Stimulated activated CD8-positive, alpha-beta memory T cell treated with anti-CD3 and anti-CD28 coated beads, Interleukin-15, amount 100 ng/mL, for 48 hours (primary cell): ENCODE measurements at places on chromosomes 11 and 22.
A peak's percentile ranks its signal among the peaks of the same experiment; 100 is the strongest.

- DNase-seq: no peak
Observed at GRCh38 chr22:46432164-46433068, 96.9 kb downstream of the TRMU start.

DNA sequence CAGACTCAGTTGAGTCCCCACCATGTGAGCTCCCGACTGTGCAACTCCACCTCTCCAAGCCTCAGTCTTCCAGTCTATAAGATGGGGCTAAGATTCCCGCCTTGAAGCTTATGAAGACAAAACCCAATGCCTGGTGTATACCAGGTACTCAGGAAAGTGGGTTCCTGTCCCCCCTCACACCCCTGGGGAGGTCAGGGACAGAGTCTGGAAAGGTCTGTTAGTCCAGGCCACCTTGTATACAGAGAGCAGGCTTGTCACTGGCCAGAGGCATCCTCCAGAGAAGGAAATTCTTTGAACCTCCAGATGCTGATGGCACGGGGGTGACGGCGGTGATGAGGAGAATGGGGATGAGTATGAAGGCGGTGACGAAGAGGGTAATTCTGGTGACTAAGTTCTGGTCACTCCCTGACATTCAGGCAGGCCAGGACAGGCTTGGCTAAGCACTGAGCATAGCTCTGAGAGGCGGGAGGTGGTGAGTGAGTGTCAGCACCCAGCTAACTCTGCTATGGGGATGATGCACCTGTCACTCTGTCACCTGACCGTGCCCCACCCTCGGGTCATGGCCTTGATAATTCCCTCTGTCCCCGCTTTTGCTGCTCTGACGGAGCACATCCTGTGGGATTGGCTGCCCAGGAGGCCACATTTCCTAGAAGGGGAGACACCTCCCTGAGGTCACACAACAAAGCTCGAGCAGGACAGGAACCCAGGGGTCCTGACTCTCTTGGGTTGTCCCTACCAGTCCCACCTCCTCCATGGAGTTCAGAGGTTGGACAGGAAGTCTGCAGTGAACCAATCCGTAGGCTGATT, 30.9 kb upstream of the CSNK1E start:
- DNase-seq: no peak

GRCh38 chr11:43736502-43737200, 56.1 kb downstream of the HSD17B12 start:
- no peak for DNase-seq

- no peak for DNase-seq
Observed at GRCh38 chr11:17240780-17241179, 33.0 kb upstream of the PIK3C2A start.

GRCh38 chr11:92211576-92212167, 12.9 kb upstream of the FAT3 start:
- no peak for DNase-seq

DNA sequence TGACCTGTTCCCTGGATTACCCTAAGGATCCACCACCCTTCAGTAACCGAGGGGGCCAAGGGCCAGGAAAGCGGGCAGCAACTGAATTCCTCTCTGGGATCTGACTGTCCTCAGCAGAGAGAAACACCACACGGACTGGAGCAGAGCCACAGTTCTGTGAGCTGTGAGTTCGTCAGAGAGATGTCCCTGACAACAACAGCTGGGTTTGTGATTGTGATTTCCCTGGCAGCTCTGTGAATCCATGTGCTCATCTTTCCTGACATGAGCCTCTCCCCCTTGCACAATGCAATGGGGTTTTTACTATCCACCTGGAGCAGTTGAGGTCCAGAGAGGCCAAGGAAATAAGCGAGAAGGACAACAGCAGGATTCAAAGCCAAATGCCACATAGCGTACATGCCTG, 69.4 kb upstream of the AMPD3 start:
- DNase-seq: no peak

DNA sequence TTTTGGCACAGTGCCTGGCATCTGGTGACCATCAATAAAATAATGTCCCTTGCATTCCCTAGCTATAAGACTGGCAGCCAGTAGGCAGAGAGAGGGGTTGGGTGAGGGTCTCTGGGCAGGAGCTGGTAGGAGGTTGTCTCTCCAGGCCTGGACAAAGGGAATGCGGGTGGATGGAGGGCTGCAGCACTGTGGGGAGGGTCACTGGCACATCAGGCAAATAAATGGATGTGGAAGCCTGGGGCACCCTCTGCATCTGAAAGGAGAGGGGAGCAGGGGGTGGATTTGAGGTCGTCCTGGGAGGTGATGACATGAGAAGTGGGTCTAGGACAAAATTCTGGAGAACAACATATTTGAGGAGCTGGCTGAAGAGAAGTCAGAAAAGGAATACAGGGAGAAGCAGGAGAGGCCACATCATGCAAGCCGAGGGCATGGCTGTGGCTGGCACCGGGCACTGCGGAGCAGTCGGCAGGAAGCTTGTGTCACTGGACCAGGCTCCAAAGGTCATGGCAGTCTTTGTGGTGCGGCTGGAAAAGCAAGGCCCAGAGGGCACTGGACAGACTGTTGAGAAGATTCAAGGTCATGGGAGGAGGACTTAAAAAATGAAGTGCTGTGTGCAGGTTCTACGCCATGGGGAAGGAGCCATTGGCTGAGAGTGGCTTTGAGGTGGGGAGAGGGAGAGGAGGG, 36.5 kb upstream of the THY1 start:
- DNase-seq: no peak

DNA sequence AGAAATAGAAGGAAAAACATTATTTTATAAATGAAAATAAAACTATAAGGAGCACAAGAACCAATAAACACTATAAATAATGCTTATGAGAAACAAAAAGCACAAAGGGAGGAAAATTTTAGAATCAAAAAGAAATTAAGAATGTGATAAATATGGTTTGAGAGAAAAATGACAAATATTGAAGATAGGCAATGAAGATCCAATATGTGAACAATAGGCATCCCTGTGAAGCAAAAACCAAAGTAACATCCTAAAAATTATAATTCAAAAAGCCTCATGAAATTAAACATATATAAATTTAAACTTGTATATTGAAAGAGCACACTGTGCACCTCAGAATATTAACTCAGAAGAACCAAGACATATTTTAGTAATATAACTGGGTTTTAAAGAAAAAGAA, 216.2 kb downstream of the GRIK4 start:
- no peak for DNase-seq

GRCh38 chr11:43898574-43898973, 17.9 kb downstream of the ALKBH3 start:
- no peak for DNase-seq

- DNase-seq: no peak
Observed at GRCh38 chr11:123892031-123892430, 6.6 kb upstream of the TMEM225 start.

- peak; percentile 56 for DNase-seq
Observed at GRCh38 chr22:26671317-26672059, 14.1 kb downstream of the MIAT start.

DNA sequence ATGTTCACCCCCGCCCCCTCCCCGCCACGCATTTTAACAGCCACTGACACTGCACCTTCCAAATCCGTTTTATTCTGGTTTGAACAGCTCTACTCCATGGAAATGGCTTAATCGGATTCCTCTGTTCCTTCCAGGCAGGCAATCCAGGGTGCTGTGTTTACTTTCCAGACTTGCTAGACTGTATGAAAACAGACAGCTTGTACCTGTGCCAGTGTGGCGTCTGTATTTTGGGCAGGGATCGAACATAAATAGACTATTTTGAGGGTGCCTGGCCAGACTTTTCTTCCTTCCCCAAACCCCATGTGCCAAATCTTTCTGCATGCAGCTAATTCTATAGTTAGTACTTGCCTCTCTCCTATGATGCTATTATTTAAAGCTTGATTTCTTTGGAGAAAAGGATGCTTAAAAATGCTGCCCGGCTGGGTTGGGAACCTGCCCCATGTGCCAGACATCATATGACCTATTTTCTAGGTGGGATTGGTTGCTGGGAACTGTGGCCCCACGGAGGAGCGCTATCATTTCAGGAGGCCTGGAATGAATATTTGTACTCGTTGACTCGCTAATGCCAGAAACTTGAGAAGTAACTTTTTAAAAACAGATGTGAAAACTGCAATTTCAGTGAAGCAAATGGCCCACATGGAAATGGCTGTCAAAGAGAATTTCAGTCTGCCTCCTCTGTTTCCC, 814.8 kb downstream of the BRD1 start:
- no peak for DNase-seq

DNA sequence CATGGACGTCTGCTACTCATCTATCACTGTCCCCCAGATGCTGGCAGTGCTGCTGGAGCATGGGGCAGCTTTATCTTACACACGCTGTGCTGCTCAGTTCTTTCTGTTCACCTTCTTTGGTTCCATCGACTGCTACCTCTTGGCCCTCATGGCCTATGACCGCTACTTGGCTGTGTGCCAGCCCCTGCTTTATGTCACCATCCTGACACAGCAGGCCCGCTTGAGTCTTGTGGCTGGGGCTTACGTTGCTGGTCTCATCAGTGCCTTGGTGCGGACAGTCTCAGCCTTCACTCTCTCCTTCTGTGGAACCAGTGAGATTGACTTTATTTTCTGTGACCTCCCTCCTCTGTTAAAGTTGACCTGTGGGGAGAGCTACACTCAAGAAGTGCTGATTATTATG, 9.2 kb upstream of the OR9Q2 start:
- DNase-seq: no peak

GRCh38 chr11:13062115-13062514, 53.0 kb downstream of the RASSF10 start:
- DNase-seq: no peak

DNA sequence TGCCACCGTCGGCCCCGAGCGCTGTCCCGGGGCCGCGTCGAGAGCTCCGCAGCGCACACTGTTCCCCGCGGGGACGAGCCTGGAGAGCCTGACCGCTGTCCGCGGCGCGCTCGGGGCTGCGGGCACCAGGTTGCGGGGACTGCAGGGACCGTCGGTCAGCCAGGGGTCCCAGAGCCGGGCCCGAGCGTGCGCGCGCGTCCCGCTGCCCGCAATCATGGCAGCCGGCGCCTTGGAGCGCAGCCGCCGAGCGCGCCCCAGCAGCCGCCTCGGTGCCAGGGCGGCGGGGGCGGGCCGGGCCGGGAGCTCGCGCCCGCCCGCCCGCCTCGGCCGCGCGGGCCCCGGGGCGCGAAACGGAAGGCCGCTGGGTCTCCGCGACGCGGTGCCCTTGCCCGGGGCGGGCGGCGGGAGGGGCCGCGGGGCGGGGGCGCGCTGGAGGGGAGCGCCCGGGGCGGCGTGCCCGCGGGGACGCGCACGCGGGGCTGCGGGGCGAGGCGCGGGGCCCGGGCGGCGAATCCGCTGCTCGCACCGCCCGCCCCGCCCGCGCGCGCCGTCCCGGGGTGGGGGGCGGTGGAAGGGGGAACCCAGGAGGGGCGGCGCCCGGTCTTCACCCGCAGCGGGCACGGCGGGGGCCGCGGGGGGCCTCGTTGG, 79.4 kb upstream of the PPARA start:
- no peak for DNase-seq

- no peak for DNase-seq
Observed at GRCh38 chr22:42022162-42022847, 23.7 kb downstream of the WBP2NL start.

DNA sequence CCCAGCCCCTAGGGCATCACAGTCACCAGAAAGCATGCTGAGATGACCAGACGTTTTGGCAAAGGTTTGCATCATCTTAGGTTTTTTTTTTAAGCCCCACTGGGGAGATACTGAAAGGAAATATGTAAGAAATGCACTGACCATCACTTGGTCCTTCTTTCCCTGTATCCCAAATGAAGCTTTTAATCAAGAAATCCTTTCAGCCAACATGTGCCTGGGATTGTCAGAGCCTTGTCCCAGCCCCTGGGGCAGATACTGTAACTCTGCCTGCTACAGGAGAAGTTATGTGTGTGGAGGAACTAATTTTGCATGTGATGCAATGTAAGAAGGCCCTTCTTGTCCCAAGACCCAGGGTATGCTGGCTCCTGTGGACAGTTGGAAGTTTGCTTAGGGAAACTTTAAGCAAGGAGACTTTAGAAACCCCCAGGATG, 65.6 kb downstream of the PPFIBP2 start:
- DNase-seq: no peak
